Kidney capillary endothelial cell (primary cell): ENCODE measurements at places on chromosomes 6 and 20.

DNA sequence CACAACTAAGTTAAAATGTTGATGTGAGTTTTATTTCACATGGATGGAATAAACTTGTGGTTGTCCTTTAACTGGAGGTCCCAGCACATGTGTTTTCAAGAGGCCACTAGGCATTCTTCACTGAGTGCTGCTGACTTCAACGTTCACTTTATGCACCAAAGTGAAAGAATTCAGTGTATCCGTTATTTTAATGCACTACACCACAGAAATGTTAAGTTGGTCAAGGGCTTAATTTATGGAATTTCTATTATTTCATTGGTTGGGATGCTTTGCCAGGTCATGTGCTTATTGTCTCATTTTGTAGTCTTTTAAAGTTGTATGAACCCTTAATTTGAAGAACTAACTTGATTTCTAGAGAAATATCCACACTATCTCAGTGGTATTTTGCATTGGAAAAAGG lies 106.4 kb downstream of the PPP1R14C start:
- no peak for DNase-seq

DNA sequence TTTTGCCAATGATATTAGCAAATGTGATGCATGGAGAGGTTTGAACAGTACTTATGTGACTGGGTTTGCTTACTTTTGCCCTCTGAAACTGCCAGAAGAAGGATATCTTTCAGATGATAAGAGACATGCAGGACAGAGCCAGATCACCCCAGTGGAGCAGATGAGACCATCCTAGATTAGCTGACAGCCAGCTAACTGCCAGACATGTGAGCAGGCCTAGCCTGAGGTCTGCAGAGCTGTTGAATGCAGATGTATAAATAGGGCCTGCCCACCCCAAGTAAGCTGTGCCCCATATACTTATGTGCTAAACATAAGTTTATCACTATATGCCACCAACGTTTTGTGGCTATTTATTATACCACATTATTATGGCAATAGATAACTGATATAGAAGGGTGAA lies 5.9 kb downstream of the ZSCAN31 start:
- DNase-seq: no peak

DNA sequence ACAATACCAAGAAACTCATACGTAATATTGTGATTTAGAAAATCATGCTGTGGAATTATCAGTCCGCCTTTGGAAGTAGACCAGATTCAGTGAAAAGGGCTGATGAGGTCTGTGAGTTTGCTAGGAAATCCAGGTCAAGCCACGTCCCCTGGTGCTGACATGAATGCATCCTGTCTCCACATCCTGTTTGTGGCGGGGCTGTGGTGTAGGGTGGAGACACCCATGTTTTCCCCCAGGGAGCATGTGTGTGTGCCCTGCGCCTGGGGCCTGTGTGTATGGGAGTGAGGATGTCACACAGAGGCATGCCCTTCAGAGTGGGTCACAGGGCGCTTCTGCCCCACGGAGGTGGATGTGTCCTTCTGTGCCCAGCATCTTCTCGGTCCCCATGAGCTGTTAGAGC lies 109.1 kb downstream of the SASH1 start:
- no peak for DNase-seq

DNA sequence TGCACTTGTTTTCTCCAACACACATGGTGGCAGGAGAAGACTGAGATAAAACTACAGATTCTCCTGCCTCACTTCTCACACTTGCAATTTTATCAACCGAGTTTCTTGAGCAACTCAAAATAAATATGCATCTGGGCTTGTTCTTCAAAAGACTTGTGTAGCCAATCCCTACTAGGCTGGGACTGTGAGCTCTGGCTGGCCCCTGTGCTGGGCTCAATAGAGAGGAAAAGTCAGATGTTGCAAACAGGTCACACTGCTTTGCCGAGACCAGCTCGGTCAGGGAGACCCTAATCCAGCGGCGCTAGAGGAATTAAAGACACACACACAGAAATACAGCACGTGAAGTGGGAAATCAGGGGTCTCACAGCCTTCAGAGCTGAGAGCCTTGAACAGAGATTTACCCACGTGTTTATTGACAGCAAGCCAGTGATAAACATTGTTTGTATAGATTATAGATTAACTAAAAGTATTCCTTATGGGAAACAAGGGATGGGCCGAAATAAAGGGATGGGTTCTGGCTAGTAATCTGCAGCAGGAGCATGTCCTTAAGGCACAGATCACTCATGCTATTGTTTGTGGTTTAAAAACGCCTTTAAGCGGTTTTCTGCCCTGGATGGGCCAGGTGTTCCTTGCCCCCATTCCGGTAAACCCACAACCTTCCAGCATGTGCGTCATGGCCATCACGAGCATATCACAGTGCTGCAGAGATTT lies 32.7 kb downstream of the FAM50B start:
- no peak for DNase-seq

DNA sequence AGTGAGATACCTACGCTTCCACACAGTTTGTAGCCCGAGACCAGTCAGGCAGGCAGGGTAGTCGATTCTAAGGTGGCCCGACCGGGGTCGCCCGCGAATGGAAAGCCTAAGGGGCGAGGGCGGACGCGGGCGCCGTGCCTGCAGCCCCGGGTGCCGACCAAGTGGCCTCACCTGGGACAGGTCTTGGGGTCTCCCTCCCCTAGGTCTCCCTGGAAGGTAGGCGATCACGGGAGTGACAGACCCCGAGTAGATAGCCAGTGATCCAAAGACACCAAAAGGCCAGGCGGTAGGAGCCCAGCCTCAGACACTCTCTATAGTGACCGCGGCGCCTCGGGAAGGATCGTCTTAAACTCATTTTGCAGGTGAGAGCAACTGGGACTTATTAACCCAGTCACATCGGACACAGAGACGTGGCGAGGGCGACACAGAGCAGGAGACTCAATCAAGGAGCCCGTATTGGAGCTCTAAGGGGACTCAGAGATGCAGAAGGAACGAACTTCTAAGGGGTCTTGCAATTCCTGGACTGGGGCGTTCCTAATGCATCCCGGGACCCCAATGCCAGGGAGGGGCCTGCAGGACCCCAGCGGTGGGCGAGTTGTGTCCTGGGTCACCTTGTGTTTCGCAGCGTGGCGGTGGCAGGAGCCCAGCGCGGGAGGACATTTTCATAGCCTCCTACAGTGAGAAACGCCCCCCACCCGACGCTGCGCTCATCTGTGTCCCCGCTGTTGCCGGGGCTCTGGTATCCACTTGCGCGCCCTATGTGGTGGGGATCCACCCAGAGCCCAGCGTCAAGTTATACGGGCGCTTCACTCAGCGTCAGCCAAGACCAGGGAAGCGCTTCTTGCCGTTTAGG lies 2.1 kb upstream of the VSX1 start:
- no peak for DNase-seq

DNA sequence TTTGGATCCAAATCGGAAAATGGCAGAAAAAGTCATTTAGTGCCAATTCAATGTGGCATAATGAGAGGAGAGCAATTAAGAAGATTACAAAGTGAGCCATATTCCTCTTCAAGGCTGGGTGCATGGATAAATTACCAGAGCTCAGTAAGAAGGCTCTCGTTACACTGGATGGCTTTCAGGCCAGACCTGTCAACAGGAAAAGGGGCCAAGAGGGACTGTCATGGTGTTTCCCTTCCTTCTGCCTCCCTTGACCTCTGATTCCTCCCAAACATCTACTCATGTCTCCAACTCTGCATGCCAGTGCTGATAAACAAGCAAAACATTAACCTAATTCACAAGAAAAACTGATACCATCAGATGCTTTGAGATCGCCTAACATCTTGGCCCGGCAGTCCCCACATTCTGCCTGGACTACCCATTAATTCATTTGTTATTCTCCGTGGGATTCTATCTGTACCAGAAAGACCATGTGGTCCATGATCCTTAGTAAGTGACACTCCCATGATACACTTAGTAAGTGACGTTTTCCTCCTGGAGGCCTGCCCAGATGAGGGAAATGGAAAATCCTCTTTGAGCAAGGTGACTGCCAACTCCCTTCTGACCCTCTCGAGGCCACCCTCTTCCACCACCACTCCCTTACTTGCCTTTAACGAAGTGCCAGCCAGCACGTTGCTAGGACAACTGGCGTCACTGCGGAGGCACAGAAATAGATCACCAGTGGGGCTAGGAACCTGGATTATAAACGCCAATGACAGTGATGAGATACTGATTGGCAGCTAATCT lies 239.2 kb downstream of the GMPR start:
- DNase-seq: no peak

DNA sequence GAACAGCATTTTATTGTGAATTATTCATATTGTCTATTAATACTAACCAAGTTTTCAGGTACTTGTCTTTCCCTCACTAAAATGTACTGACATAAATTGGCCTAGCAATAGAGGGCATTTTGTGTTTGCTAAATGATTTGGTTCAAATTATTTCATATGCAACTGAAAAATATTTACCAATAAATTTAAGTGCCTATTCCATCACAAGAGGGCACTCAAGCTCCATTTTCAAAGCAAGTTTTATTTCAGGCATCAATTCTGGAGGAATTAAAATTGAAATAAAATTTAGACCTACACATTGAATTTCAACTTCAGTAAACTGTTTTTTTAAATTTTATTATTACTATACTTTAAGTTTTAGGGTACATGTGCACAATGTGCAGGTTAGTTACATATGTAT lies 114.3 kb upstream of the SYNCRIP start:
- DNase-seq: peak; percentile 6

DNA sequence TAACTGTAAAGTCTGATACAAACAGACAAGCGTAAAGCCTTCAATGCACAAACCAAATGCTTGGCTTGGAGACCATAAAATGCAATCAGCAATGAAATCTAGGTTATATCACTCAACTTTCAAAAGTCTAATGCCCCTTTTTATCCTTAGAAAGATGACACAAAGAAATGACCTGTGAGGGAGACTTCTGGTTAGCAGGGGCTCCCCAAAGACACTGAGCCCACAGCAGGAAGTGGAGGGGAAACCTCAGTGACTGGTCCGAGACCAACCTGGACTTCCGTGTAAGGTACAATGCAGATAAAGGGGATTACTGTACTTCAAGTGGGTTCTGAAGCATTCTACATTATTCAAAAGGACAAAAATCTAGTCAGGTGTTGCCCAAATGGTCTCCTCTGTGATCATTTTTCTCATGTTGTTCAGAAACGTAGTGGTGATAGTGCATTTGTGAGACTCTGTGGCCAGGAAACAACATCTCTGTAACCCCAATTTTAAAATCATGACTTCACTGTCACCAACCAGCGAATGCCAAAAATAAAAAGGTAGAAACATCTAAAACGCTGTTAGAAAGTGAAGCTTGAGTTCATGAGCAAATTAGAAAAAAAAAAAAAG lies 88.2 kb downstream of the HIVEP2 start:
- DNase-seq: no peak

DNA sequence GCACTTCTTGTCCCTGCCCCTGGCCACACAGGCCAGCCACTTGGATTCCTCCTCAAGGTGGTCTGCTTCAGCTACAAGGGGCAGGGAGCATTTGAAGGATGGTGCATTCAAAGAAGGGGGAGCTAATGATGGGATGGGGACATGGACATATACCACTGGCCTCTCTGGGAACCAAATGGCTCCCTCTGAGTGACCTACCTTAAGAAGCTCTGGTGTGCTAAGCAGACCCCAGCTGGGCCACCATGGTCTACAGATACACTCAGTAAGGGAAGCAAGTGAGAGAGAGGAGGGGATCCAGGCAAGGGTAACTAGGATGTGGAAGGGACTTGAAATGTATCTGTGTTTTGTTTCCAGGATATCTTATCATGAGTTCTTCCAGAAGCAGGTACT lies 62.4 kb downstream of the TTI1 start:
- DNase-seq: no peak

DNA sequence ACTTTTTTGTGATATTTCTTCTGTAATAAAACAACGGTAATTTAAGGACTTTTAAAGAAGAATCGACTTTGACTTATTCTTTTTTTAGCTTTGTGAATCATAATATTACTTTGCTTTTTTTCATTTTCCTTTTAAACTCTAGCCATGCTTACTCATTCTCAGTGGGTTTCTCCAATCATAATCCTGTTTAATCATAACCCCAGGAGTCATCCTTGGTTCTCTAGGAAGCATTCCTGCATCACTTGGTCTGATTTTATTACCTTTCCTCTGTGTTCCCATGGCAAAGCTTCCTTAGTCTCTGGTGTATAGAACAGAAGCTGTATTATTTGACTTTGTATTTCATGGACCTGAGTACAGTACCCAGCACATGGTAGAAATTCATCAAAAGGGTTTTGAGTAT lies 223.5 kb downstream of the CDKAL1 start:
- DNase-seq: no peak
